ENCODE measurements at places on chromosomes 16 and 17.

- DNase-seq, result peak; percentile 30
Observed at GRCh38 chr16:22077700-22078313, 14.5 kb upstream of the VWA3A start.

GRCh38 chr16:80300876-80301275, 239.9 kb upstream of the DYNLRB2 start:
- DNase-seq, result no peak

GRCh38 chr16:51449441-51449840, 298.4 kb upstream of the SALL1 start:
- no peak for DNase-seq

DNA sequence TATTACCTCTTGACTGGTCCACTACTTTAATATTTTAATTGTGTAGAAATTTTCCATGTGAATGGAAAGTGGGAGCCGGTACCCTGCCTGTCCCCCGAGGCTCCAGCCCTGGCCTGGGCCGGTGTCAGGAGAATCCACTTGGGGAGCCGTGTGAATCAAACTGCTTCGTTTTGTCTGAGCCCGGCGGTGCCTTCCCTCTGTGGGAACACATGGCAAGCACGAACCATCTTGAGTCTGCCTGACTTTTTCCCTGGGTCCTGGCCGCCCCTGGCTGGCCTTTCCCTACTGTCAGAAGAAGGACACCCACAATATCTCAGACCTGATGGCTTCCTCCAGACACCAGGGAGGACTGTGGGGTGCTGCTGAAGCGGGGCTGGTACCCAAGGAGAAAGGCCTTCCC, 12.4 kb upstream of the MYO15B start:
- no peak for DNase-seq

DNA sequence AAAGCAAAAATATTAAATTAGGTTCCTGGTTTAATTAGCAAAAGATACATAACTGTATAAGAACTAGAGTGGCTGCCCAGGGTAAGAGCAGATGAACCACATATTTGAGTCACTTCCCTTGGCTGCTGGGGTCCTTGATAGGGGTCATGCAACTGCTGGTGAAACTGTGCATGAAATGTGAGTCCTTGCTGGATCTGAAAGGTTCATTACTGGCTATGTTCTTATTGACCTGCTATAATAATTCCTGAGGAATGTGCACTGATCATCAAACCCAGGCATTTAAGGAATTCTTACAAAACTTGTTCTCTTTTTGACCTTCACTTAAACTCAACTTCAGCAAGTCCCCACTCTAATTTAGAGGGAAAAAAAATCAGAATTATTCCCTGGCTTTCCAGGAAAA, 183.4 kb downstream of the ZNF18 start:
- no peak for DNase-seq

DNA sequence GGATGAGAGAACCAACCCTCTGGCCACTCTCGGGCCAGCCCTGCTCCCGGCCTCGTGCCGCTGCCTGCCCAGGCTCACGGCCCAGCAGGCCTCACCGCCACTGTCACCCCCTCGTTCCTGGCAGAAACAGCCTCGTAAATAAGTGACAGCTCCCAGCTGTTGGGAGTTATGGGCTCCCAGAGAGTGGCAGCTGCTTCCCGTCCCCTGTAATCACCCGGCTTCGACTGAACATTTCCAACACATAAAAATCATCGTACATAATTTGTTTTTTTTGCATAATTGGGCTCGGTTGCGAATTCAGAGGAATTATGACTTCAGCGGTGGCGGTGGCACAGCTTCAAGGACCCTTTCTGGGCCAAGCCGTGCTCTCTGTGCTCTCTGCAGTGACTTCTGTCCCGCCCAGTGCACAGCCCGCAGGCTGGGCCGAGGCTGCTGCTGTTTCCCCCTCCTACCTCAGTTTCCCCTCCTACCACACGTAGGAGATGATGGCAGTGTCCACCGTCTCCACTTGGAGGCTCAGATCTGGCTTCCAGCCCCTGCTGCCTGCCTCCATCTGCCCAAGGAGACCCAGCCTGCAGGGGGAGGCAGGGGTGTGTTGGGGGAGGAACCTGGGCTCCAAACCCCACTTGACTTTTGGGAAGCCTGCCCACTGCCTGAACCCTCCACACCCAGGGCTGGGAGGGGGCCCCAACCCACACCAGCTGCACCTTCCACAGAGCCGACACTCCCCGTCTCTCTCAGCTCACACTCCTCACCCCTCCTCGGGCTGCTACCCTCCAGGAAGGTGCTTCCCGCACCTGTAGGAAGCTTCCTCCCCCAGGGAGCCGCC, 84.9 kb downstream of the RTN4RL1 start:
- no peak for DNase-seq

DNA sequence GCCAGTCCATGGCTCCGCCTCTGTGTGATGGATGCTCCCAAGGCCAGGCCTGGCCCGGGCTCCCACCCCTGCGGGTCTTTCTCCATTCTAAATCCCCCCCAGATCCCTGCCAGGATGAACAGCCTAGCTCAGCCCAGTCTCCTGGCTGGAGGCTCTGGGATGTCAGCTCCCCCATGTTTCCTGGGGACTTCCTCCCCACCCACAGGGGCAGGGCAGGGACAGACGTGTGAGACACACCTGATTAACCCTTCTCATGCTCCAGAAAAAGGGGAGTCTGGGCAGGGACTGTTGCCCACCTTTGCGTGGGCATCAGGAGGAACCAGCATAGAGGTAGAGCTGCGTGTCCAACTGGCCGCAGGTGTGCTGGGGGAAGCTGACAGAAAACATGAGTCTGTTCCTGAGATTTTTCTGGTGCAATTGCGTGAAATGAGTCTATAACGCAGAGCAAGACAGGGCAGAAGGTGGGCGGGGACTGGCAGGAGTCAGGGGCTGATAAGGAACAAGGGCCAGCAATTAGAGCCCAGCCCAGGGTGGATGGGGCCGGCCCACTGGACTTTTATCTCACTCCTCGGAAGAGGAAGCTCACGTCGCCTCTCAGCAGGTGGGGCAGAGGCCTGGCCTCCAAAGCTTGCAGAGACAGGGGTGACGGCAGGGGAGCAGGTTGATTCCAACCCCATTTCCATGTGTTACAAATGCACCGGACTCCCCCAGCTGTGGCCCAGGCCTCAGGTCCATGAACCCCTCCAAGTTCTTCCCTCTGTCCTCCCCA, 238.2 kb downstream of the RBFOX3 start:
- DNase-seq, result no peak

DNA sequence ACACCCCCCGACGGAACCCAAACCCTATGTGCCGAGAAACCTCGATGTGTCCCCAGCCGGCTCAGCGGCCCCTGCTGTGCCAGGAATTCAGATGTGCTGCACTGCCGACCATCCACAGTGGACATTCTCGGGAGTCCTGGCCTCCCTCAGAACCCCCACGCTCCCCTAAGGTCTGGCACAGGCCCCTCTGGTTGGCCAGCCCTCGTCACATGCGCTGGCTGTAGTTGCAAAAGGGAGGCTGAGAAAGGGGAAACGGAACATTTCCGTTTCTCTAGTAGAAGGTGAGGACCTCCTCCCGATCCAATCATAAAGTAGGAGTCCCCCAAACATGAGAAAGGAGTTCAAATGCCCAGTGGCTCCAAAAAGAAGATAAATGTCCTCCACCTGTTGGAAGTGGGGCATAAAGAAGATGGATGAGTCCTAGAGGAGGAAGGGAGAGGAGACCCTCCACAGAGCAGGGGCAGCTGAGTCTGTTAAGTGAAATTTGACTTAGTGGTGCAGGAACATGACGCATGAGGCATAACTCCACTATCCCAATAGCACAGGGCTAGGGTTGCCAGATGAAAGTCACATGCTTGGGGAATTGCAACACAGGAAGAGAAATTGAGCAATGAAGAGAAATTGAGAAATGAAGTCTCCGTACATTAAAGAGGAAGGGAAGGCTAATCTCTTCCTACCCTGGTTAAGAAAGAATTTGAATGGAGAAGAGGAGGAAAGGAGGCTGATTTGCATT, 49.3 kb upstream of the WSB1 start:
- no peak for DNase-seq

DNA sequence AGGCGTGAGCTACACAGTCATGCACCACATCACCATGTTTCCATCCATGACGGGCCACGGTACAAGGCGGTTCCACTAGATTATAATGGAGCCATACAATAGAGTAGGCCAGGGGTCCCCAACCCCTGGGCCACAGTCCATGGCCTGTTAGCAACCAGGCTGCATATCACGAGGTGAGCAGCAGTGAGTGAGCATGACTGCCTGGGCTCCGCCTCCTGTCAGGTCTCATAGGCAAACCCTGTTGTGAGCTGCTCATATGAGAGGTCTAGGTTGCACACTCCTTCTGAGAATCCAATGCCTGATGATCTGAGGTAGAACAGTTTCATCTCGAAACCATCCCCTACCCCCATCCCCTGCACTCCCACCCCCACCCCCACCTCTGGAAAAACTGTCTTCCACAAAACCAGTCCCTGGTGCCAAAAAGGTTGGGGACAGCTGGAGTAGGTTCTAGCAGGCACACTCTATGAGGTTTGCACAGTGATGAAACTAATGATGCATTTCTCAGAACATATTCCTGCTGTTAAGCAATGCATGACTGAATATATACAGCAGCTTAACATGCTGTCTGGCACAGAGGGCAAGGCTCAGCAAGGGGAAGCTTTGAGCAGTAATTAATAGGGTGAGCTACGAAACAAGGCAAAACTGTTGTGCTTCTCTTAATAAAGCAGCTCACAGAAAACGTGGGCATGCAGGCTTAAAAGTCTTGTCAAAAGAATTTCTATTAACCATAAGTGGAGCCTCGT, 108.0 kb downstream of the VPS53 start:
- DNase-seq, result no peak

GRCh38 chr17:80781807-80782277, 209.8 kb upstream of the CHMP6 start:
- no peak for DNase-seq

DNA sequence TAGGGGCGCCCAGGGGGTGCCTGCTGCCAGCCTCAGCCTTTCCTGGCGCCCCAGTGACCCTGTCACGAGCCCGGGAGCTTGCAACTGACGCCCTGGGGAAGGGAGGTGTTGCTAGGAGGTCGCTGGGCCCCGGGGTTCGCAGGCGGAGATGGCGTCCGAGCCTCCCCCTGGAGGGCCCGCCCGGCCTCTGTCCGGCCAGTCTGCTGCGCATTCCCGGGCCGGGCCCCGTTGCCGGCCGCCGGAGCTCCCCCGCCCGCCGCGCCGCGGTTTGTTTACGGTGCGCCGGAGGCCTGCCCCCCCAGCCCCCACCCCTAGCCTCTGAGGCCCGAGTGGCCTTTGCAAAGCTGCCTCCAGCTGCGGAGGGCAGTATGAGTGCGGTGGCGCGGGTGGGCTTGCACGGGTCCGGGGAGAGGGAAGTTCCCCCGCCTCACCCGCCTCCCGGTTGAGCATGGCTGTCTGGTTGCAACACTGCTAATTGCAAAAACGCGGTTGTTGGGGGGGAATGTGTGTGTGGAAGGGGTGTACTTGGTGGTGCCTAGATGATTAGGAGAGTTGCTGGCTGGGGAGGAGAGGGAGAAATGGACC, 514 bp downstream of the THRA start:
- no peak for DNase-seq

DNA sequence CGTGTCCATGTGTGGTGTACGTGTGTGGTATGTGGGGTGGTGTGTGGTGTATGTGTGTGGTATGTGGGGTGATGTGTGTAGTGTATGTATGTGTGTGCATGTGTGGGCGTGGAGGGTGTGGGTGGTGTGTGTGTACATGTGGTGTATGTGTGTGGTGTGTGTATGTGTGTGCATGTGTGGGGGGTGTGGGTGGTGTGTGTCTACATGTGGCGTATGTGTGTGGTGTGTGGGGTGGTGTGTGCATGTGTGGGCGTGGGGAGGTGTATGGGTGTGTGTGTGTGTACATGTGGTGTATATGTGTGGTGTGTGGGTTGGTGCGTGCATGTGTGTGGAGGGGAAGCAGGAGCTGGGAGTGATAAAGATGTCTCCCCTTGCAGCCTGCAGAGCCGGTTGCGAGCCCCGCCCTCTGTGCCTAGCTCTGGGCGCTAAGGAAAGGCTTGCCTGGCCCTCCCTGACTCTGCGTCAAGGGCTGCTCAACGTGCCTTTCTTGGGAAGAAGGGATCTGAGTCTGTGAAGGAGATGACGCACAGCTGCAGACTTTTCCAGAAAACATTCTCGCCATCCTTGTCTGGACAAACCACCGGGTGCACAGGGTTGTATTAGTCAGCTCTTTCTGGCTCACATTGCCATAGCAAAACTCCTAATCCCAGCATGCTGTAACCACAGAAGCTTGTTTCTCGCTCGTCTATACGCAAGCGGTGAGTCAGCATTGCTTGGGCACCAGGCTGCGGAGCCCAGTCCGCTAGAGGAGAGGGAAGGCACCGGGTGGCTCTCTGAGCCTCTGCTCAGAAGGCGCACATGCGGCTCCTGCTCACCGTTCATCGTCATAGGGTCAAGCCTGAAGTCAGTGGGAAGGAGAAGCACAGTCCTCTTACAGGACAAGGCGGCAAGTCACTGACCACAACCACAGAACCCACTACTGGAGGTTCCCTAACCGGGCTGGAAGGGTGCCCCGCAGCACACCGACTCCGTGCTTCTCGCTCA, 2.0 kb upstream of the CD300H start:
- no peak for DNase-seq

DNA sequence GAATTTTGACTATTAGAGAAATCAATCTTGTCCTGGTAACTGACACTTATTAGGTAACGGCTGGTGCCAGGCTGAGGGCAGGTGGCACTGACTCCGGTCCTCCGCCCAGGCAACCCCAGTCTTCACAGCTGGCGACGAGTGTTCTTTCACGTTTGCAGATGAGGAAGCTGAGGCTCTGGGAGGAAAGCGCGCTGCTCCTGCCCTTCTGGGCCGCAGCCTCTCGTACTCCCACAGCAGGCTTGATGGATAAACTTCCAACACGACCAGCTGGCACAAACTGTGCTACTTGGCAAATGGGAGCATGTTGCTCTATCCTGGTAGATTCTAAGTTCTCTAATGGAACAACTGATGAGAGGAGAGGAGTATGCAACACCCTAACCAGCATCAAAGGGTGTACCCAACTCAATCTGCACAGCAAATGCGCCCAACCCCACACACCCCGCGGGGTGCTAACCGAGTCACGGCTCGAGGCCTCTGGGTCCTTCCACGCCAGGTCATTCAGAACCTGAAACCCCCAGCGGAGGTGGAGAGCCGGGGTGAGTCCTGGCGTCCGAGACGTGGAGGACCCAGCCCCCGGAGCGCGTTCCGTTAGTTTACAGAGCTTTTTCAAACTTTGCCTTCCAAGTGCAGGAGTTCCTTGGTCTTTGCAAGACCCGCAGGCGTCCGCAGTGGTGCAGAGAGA, 477 bp upstream of the SLC47A1 start:
- no peak for DNase-seq

DNA sequence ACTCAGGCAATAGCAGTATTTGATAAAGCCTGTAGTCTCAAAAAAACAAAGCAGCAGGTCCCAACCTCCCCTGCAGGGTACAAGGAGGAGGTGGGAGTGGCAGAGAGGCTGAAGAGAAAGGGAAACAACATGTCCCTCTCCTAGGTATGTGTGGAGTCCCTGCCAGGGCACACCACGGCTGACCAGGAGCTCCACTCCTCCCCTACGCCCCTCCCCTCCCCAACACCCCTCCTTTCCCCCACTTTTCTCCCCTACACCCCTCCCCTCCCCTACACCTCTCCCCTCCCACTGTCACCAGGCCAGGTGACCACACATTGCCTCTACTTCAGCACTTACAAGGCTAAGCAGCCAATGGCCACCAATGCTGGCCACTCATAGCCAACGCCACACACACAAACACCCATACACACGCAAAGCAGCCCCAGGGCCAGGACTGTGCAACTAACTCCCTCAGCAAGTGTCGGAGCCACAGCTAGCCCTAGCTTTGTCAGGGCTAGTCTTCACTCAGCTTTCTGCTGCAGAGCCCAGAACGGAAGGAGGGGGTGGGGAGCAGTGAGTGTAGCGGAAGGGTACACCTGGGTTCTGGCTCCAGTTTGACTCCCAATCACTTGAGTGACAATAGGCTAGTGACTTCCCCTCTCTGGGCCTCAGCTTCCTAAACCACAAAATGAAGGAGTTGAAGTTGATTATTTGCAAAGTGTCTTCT, 8.2 kb downstream of the CAVIN1 start:
- DNase-seq, result no peak
